Activated CD4-positive, alpha-beta T cell treated with anti-CD3 and anti-CD28 coated beads, Interleukin-2, Interleukin-6, amounts not matched to agents 100 ng/mL and 50 ng/mL, durations not matched to agents 16 hours and 8 hours (primary cell): ENCODE measurements at places on chromosomes 1 and 21.

DNA sequence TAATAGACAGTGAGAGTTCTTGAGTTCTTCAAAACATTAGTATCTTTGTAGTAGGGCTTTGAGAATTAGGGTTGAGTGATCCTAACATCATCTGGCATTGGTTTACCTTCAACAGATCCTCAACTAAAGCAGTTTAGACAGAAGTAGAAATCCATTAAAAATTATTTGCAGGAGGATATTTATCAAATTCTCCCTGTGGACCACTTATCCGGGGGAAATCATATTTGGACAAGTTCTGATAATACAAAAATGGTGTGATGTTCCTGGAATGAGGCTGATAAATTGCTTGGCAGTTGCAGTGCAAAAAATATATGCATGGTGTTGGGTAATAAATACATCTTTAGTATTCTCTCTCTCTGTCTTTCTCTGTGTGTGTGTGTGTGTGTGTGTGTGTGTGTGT lies 115.1 kb upstream of the CHODL start:
- DNase-seq = no peak

DNA sequence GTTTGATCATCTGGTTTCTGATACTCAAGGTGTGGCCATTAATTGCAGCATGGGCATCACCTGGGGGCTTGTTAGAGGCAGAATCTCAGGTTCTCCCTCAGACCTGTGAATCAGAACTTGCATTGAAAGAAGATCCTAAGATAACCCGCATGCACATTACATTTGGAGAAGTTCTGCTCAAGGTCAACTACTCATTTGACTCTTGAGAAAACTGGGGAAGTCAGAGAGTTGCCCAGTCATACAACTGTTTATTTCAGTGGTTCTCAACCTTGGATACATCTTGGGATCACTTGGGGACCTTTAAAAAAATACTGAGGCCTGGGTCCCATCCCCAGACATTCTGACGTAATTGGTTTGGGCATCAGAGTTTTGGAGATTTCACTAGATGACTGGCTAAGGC lies 30.5 kb downstream of the CAMTA1 start:
- DNase-seq = no peak

GRCh38 chr1:18249631-18250030 lies 142.0 kb downstream of the IGSF21 start:
- no peak for DNase-seq

- DNase-seq = no peak
Observed at GRCh38 chr21:41092312-41092711, 75.6 kb upstream of the BACE2 start.

DNA sequence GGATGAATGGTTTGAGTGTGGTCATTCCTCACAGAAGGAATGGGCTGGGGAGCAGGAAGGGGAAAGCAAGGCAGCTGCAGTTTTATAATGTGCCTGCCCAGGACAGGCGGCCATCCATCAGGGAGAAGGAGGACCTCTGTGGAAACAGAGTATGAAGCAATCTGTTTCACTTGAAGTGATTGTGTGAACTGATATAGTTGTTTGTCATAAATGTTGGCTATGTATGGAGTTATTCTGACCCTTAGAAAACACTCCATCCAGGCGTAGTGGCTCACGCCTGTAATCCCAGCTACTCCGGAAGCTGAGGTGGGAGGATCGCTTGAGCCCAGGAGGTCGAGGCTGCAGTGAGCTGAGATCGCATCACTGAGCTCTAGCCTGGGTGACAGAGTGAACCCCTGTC lies 46.5 kb downstream of the NENF start:
- DNase-seq = no peak
